ENCODE measurements at places on chromosomes 6 and 20.

GRCh38 chr6:137261761-137262160 lies 42.6 kb upstream of the IFNGR1 start:
- ATAC-seq = no peak

DNA sequence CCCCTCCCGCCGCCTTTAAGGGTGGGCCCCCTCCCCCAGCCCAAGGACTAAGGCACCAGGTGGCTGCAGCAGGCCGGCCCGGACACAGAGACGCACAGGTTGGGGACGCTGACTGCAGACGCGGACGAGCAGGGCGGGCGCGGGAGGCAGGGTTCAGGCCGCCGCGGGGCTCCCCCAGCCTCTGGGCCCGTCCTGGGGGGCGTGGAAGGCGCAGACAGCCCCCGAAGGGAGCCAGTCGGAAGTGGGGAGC lies 9.3 kb downstream of the DUSP15 start:
- ATAC-seq = peak; percentile 27

DNA sequence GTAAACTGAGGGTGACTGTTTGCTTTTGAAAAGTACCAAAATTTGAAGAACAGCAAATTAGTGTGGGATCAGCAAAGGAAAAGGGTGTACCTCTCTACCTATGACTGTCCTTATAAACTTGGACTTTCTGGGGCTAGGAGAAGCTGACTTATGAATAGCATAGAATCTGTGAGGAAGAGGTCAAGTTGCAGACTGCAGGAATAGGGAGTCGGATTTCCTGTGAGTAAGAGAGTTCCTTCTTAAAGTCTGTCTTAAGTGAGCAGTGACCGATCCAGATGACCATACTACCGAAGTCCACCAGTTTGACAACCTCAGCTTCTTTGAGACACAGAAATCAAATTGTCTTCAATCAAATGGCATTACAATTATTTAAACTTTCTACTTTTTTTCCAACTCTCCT lies 708.7 kb downstream of the UTRN start:
- ATAC-seq = no peak

DNA sequence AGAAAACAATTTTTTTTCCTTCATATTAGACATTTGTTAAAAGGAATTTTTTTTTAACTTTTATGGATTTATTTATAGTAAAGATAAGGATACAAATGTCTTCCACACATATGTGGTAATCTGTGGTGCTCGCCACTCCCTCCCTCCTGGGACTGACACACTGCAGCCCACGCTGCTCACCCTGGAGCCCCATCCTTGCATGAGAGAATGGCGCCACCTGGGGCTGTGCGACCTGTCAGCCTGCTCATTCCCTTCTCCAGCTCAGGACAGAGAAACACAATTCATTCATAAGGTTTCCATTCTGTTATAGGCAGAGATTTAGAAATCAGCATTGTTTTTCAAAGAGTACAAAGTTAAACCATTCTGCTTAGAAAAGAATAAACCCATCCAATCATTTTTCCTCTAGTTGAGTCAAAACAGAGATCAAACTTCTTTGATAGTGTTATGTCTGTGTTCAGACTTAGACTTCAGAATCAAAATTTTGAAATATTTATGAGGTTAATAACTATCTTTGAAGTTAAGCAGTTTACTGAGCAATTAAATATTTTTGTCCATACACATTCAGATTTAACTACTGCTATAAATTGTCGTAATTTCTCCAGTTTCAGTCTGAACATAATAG lies 42.8 kb upstream of the DYNLRB1 start:
- ATAC-seq = no peak

DNA sequence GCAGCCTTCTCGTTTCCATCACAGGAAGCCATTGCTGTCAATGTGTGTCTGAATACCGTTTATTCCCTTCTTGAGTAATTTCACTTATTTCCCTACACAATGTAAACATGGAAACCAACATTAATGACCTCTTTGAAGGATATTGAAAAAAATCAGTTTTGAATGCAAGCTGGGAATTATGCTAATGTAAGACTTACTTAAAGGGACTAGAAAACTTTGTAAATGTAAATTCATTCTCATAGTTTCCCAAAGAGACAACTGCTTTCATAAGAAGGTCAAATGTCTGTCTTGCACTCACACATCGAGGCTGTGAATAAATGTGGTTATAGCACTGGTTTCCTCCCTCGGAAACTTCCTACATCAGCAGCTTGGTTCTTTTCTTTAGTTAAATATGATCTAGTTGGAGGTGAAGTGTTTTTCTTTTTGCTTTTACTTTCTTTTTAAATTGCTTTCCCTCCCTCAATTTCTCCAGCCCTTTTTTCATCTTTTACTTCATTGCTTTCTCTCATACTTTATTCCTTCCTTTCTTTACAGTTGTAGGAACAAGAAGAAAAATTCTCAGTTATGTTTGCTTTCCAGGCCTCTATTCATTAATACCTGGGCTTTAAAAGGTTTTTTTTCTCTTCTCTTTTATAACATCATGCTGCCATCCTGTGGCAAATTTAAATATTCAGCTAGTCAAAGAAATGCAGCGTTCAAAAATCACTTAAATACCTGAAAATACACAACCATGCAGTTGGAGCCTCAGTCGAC lies 108.3 kb downstream of the TNFAIP3 start:
- peak; percentile 46 for ATAC-seq

DNA sequence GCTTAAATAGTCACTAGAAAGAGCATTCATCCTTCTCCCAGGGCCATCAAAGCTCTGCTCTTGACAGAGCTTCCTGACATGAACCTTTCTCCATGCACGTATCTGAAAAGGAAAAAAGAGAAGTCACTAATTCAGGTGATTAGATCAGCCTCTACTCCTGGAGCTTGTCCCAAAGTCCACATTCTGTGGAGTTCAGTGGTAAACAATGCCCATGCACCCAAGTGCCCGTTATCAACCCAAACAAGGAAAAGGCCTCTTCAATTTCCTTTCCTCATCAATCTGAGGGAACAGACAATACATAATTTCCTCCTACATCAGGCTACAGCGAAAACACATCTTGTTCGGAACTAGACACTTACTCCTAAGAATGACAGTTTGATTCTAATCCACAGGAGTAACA lies 129.2 kb upstream of the PCSK2 start:
- no peak for ATAC-seq

DNA sequence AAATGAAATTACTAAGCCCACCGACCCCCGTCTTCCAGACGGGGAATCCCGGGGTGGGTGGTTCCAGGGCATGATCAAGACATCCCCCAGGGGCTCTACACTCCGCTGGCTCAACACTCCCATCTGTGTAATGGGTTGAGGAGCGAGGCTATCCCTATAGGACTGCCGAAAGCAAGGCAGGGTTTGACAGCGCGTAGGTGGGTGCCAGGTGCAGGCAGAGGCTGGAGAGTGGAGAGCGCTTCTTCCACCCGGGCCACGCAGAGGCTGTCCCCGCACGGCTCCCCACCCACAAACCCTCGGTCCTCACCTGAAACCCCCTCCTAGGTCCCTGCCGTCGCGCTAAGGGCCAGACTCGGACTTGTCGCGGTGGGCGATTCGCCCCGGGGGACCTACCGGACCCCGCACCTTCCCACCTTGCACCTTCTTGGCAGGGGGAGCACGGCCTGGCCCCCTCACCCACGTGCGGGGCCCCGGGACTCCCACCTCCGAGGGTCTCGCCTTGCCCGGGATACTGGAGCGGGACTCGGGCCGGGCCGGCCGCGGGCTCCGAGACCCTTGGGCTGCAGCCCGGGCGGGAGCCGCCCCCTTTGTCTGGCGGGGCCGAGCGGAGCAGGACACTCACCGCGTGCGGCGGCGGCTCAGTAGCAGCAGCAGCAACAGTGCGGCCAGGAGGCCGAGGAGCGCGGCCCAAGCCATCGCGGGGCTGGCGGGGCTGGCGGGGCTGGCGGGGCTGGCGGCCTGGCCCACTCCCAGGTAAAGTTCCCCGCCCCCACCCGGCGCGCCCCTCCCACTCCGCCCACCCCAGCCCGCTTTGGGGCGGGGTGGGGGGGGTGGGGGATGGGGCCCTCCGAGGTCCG lies at the start of gene PTGIS:
TSS of gene PTGIS (minus strand) at position 717 of the 857 bp plus-strand sequence. CDS start at position 696, 21 bp downstream.
- ATAC-seq = no peak

- ATAC-seq = no peak
Measured at GRCh38 chr6:149006671-149007070, 259.8 kb downstream of the UST start.

GRCh38 chr20:6882561-6883291 lies 115.2 kb downstream of the BMP2 start:
- ATAC-seq = no peak

GRCh38 chr6:44049989-44050871 lies 77.0 kb downstream of the MRPL14 start:
- ATAC-seq = no peak

DNA sequence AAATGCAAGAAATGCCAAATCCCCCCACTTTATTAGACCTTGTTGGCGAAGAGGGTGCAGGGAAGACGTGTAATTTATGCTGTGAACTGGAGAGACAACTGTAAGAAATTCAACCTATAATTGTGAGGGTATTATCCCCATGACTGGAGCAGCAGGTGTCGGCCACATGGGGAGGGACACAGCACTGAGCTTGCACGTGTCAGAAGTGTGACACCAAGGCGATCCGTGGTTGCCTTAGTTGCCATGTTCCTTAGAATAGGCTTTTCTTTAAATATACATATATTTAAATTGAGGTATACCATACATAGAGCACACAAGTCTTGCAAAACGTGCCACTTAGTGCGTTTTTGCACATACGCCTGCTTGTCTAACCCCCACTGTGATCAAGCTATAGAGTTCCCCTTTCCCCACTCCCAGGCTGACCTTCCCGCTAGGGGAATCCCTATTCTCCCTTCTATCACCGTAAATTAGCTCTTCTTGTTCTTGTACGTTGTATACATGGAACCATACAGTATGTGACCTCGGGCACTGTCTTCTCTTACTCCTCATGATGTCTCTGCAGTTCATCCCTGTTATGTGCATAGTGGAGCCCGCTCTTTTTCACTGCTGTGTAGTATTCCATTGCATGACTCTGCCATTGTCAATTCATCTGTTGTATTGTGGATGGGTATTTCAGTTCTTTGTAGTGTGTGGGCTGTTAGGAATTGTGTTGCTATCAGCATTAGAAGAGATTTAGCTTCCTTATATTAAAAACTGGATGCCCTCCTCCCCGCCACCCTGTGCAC lies 81.6 kb upstream of the PMEPA1 start:
- no peak for ATAC-seq

- ATAC-seq = no peak
Measured at GRCh38 chr20:12682613-12683012, 326.2 kb upstream of the SPTLC3 start.

- ATAC-seq = no peak
Measured at GRCh38 chr6:4352322-4352669, 216.9 kb upstream of the ECI2 start.

DNA sequence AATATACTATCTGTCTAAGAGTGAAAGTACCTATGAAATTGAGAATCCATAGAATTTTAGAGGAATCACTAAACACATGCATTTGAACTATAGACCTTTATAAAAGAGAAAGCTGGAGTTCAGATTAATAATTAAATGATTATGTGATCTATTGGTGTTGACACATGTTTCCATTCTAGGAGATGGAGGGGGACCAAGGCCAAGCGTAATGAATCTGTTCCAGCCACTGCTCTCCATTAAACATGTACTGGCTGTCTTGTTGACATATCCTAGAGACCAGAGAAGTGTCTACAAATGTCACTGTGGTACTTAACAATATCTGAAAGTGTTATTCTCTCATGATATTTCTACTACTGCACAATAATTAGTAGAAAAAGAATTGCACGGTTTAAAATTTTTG lies 432.4 kb downstream of the BMP2 start:
- ATAC-seq = no peak

DNA sequence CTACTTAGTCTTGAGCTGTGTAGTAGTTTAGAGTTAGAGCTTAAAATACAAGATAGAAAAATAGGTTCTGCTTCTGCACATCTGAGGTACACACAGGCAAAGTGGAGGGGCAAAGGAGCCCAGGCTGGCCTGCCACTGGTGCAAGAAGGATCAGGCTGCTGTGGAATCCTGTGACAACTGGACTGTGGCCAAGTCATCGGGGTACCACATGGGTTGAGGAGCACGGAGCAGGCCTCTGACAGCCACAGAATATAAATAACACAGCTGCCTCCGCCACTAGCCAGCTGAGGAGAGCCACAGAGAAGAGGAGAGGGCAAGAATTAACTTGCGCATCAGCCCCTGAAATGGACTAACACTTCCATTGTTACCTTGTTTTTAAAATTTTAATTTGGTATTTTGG lies 206.0 kb upstream of the MARCKS start:
- no peak for ATAC-seq

DNA sequence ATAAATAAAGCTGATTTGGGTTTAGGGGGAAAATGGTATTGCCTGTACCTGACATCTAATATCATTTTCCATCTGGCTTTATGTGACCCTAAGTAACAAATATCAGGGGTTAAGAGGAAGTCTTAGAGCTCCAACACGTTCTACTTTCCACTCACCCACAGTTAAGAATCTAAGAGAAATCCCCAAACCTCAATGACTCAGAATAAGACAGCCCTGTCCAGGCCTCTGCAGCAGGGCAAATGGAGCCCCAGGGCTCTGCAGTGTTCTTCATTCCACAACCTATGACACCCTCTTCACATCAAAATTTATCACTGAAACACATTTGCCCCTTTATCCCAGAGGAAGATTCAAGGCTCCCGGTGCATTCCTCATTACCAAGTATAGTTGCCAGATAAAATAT lies 20.3 kb upstream of the TENT5A start:
- peak; percentile 56 for ATAC-seq

GRCh38 chr20:3258429-3258828 lies 19.4 kb upstream of the SLC4A11 start:
- ATAC-seq = no peak

DNA sequence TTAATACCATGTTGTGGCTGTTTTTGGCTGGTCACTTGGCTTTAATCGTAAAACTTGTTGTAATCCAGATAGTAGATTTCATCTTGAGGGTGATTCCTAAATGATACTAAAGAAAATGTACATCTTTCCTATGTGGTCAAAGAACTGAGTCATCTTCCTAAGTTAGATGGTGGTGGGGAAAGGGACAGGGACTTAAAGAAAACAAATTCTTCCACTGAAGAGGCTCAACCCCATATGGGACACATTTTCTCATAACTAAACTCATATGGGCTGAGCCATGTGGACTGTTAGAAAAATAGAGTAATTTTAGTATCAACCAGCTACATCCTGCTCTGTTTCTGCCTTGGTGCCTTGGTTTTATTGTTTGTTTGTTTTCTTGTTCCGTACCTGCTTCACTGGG lies 155.8 kb downstream of the TSHZ2 start:
- no peak for ATAC-seq

GRCh38 chr6:141641406-141641805 lies 491.3 kb upstream of the GJE1 start:
- ATAC-seq = no peak

DNA sequence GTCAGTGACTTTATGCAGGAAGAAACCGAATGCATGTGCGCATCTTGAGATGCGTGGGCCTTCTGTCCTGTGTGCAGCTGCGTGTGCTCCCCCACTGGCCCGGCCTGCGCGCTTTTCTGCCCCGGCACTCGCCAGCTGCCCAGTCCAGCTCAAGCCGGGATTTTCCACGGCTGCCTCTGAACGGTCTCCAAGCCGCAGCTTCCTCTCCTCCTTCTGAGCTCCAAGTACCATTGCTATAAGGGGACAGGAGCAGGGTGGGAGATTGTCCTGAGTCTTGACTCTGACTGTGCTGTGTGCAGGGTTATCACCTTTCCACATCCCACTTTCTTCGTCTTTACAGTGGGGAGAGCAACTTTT lies 302.8 kb downstream of the THBS2 start:
- no peak for ATAC-seq

Data from activated CD4-positive, CD25-positive, alpha-beta regulatory T cell treated with anti-CD3 and anti-CD28 coated beads, Interleukin-2, amount 50 U/mL, for 24 hours (primary cell).